Muscle of arm (tissue), 14 donors: ENCODE measurements at places on chromosomes 6 and 20.
A peak's percentile ranks its signal among the peaks of the same experiment; 100 is the strongest.

DNA sequence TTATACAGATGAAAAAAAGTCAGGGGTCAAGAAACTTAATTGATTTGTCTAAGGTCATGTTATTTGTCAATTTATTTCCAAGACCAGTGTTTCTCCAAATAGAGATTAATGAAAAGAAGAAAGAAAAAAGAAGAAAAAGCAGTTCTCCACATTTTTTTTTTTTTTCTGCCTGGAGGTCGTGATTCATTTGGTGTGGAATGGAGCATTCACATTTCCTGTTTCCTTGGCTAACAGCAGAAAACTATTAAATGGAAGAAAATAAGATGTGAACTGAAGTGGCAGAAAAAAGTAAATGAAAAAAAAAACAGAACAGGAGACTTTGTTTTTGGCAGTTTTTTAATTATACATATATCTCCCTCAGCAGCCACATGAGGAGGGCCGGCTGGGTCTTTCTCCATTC lies 470.8 kb upstream of the ZNF337 start:
- no peak for DNase-seq

DNA sequence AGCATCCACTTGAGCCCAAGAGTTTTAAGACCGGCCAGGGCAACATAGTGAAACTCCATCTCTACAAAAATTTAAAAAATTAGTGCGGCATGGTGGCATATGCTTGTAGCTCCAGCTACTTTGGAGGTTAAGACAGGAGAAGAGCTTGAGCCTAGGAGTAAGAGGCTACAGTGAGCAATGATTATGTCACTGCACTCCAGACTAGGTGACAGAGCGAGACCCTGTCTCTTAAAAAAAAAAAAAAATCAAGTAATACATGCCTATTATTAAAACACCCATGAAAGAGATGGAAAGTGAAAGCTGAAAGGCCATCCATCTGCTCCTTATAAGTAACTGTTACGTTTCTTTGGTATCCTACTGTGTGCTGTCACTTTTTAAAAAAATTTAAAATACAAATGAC lies 66.4 kb downstream of the FKBP5 start:
- DNase-seq: no peak

- DNase-seq: peak; percentile 65
Measured at GRCh38 chr20:8043687-8044282, 24.2 kb upstream of the TMX4 start.

DNA sequence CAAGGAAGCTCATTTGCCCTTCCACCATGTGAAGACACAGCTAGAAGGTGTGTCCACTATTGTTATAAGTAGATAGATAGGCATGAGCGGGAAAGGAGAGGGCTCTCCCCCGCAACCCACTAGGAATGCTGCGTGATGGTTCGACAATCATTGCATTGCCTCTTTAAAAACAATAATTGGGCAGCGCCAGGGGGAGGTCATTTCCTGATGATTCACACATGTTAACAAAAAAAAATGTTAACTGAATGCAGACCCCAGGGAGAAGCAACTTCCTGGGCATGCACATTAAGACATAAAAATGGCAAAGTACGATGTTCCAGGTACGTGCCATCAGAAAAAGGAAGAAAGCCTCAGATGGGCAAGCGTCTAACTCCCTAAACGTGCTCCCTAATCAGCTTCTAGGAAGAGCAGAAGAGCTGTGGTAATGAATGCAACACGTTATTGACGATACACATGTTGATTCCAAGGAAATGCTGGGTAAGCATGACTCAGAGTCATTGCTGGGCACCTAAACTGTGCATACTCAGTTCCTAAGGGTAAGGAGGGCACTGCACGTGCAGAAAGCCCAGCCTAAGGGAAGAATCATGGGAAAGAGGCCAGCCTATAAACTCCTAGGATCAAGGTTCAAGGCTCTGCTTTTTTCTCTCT lies 113.7 kb downstream of the FAM217A start:
- no peak for DNase-seq

DNA sequence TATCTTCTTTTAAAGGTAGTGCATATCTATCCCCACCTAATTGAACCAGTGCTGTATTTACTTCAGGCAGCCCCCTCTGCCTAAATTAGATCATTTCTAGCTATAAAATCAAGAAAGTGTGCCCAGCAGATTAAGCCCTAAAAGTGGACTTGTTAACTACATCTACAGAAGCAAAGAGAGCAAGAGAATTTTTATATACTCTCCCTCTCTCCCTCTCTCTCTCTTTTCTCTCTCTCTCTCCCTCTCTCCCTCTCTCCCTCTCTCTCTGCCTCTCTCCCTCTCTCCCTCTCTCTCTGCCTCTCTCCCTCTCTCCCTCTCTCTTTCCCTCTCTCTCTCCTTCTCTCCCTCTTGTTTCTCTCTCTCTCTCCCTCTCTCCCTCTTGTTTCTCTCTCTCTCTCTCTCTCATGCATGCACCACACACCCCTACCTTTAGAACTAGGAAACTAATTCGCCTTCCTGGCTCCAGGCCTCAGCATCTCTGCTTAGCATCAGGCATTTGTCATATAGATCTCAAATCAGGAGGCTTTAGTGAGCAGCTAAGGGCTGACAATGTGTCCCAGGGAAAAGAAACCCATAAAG lies 71.4 kb downstream of the FOXA2 start:
- DNase-seq: no peak

GRCh38 chr20:41453010-41453950 lies 86.7 kb upstream of the EMILIN3 start:
- no peak for DNase-seq

- no peak for DNase-seq
Measured at GRCh38 chr6:24554474-24554873, 59.7 kb downstream of the ALDH5A1 start.

- DNase-seq: no peak
Measured at GRCh38 chr6:159594106-159594749, 98.8 kb downstream of the SOD2 start.

- no peak for DNase-seq
Measured at GRCh38 chr20:16057651-16058050, 515.6 kb downstream of the KIF16B start.

- DNase-seq: no peak
Measured at GRCh38 chr6:3568396-3569082, 111.7 kb upstream of the SLC22A23 start.

- no peak for DNase-seq
Measured at GRCh38 chr20:53636540-53637097, 43.0 kb upstream of the ZNF217 start.

DNA sequence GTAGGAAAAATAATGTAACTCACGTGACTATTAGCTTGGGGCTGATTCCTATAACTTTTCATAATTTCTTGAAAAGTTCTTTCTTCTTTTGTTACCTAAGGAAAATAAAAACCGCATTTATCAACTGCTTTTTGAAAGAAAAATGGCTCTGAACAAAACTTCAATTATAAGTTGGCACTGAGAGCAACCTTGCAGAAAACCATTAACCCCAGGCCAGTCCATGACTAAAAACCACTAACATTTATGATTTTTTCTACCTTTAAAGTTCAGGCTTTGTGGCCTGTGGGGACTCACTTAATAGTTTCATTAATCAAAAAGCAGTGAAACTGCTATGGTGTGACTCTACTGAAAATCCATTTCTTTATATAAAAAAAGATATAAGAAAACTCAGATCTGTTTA lies 69.1 kb upstream of the SAMHD1 start:
- DNase-seq: no peak

- DNase-seq: no peak
Measured at GRCh38 chr6:39453241-39453640, 130.7 kb upstream of the KCNK16 start.
